ENCODE measurements at places on chromosomes 4 and X.

DNA sequence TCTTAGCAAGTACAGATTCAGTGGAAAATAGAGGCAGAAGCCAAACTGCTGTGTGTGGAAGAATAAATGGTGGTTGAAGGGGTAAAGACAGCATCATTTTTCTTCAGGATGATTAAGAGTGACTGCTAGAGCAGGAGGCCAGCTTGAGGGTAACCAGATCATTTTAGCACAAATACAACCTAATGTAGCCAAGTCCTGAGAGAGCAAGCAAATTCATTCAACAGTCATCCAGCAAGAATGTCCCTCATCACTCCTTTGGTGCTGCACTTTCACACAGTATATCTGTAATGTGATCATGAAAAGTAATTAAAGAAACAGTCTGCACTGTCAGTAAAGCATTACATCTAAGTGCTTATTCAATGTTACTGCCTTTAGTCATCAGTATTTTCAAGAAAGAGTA, 44.8 kb downstream of the NPFFR2 start:
- DNase-seq = no peak

DNA sequence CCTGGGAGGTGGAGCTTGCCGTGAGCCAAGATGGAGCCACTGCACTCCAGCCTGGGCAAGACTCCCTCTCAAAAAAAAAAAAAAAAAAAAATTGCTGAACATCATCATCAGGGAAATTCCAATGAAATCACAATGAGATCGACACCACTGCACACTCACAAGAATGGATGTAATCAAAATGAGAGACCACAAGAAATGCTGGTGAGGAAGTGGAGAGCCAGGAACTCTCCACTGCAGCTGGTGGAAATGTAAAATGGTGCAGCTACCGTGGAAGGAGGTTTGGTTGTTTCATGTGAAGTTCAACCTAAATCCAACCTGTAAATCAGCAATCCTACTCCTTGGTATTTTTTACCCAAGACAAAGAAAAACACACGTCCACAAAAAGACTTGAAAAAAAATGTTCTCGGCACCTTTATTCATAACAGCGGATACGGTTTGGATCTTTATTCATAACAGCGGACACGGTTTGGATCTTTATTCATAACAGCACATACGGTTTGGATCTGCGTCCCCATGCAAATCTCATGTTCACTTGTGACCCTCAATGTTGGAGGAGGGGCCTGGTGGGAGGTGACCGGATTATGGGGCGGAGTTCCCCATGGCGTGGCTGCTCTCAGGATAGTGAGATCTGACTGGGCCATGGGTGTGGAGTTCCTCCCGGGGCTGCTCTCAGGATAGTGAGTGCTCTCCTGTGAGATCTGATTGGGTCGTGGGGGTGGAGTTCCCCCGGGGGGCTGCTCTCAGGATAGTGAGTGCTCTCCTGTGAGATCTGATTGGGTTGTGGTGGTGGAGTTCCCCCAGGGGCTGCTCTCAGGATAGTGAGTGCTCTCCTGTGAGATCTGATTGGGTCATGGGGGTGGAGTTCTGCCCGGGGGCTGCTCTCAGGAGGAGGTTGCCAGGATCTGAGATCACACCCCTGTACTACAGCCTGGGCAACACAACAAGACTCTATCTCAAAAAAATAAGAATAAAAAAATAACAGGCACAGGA, 7.7 kb downstream of the GAK start:
- DNase-seq = peak; percentile 67

GRCh38 chrX:119986203-119986602, 42.7 kb upstream of the NKAP start:
- DNase-seq = no peak

DNA sequence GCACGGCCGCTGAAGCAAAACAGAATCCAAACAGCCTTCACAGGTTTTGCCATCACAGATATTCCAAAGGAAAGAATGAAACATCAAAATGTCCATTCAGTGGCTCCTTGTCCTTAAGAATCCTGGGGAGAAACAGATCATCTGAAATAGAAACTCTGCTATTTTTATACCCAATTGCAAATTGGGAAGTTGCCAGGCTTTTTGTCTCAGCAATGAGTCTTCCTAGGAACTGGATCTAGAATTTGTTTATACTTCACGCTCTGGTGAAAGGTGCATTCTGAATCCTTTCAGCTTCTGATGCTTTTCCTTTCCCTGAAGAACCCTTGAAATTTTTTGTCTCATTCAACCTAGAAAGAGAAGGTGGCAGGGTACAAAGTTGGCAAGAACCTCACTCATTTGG, 218.9 kb downstream of the FBXW7 start:
- DNase-seq = no peak

- DNase-seq = no peak
Observed at GRCh38 chr4:3775005-3775404, 8.8 kb downstream of the ADRA2C start.

DNA sequence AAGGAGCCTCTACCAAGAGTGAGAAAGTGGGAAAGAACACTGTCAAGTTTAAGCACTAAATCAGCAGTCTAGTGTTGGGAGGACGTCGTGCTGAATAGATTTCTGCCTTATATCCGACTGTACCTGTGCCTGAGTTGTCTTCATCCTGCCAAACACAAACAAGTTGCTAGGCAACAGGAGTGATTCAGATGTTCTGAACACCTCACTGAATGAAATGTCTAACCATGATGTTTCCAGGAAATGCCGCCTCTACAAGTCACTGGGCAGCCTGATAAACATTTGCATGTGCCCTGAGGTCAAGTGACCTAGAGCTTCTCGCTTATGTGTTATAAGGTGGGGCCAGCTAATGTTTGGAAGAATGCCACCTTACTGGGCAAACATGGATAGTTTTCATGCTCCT, 37.9 kb downstream of the SGMS2 start:
- peak; percentile 21 for DNase-seq
